ENCODE measurements at places on chromosomes 7 and 10.
A peak's percentile ranks its signal among the peaks of the same experiment; 100 is the strongest.

GRCh38 chr7:107799647-107800264 lies 3.3 kb downstream of the SLC26A3 start:
- no peak for DNase-seq

DNA sequence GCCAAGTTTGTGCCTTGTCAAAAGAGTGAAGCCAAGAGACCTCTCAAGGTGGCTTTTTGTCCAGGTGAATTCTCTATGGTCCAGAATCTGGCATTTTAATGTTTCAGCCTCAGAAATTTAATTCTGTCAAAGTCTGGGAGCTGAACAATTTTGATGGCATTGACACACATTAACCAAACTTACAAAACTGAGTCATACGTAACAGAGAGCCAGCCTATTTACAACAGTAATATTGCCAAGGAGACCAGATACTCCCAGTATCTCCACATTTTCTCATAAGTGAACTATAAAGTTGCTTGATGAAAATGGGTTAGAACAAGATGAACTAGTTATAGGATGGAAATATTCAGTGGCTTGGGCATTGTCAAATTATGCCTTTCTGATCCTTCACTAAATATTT lies 43.8 kb downstream of the PDE6C start:
- DNase-seq: no peak

DNA sequence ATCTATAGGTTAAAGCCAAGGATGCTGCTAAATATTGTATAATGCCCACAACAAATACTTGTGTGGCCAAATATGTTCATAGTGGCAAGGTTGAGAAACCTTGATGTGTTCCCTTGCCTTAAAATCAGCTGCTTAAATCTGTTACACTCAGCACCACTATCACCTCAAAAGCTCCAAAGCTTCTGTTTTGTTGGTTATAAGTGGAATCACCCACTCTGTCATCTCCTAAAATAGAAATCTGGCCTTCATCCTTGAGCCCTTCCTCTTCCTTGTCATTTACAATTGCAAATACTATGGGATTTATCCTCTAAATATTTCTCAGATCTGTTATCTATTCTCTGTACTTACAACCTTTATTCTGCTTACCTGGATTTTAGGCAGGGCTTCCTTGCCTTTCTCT lies 61.4 kb downstream of the CPED1 start:
- DNase-seq: no peak

DNA sequence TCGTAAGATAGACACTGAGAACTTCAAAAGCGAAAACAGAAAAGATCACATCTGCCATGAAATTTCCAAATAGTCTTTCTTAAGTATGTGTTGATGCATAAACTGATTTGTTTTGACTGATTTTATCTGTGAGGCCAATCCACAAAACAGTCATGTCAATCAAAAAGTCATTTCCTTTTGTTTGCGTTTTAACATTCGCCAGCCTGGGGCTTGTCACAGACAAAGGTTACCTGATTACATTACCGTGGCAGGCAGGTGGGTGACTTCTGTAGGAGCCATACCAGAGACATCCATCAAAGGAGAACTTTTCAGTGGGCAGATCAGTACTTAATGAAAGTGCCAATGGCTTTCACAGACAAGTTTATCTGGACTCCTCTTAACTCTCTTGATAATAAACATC lies 45.5 kb upstream of the BET1 start:
- DNase-seq: no peak

DNA sequence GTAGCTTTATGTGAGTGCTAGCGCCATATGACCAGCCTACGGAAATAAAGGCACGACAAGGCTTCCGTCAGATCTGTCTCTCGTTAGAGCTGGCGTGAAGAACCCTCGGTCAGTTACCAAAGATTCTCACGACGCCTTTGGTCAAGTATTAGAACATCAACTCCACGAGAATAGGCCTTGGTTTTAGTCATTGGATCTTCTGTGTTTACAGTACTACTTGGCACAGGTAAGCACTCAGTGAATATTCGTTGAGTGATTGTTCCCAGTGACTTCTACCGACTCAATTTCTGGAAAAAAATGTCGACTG lies 316 bp downstream of the RBM48 start:
- DNase-seq: no peak

DNA sequence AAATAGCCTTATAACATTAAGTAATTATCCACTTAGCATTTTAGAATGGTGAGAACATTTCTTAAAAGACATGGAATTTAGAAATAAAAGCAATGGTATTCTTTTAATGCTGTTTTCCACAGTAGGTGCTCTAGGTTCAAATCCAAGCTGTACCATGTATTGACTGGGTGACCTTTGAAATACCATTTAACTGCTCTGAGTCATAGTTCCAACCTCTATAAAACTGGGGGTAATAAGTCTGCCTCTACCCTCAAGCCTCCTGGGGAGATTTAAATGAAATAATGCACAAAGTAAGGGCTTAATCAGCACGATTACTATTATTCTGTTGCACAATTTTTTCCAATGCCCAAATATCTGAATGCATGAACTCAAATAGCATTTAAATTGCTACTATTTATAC lies 236.4 kb upstream of the CCDC6 start:
- no peak for DNase-seq

DNA sequence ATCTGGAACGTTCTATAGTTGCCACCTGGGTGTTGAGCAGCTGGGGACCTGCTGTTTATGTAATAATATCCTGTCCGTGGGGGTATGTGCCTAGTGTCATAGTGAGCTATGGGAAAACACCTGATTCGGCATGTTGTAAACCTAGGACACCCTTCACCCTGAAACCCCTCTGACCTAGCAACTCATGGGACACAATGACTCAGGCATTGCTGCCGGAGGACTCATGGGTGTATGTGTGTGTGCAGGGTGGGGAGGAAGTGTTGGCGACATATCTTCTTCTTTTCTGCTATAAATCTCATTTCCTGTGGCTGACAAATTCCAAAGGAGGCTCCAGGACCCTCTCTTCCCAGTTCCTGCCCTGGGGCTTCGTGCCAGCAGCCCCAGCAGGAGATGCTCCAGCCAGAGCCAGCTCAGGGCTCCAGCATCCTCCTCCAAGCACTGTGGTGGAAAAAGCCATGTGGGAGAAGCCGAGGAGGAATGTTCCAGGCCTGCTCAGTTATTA lies 77.0 kb upstream of the PODXL start:
- DNase-seq: peak; percentile 54

- DNase-seq: peak; percentile 90
These were observed 23.6 kb downstream of the DDIT4 start for GRCh38 chr10:72297281-72297804.

GRCh38 chr10:121532292-121532864 lies 65.9 kb downstream of the FGFR2 start:
- no peak for DNase-seq

DNA sequence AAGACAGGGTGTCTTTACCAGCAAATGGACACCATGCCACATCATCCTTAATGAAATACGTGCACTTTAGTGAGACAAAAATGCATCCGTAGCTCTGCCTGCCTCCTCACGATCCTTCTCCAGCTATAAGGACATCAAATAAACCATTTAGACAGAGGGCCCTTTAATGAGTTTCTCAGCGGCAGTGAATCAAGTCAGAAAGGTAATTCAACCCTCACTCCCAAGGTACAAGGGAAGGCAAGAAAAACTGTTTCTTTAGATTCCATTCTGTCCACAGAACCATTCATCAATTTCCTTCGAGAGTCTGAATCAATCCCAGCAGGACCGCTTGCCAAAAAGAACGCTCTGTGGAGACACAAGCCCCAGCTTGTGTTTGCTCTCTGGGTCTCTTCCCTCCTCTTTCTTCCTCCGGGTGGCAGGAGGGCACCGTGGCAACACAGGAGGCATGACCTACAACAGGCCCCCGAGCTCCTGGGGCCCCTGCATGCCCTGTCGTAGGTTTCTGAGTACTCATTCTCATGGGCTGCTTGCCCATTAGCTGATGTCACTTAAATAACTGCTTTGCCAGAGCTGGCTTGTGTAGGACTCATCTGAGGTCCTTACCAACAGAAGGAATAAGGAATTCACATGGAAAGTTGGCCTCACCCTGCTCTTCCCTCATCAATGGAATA lies 297.8 kb upstream of the PRKCQ start:
- DNase-seq: no peak

DNA sequence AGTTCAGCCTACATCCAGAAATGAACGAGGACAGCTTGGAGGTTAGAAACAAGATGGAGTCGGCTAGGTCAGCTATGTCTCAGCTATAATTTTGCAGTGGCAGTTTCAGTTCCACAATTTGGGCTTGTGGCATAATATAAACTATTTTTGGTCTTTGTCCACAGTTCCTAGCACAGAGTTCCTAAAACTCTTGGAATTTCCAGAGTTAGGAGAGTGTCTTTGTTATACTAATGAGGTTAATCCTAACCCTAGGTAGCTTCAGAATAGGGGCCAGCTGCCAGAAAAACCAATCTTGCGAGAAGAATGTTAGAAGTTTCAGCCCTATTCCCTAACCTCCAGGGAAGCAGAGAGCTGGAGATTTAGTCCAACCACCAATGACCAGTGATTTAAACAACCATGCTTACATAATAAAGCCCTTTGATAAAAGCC lies 131.9 kb downstream of the AKR1D1 start:
- DNase-seq: no peak

DNA sequence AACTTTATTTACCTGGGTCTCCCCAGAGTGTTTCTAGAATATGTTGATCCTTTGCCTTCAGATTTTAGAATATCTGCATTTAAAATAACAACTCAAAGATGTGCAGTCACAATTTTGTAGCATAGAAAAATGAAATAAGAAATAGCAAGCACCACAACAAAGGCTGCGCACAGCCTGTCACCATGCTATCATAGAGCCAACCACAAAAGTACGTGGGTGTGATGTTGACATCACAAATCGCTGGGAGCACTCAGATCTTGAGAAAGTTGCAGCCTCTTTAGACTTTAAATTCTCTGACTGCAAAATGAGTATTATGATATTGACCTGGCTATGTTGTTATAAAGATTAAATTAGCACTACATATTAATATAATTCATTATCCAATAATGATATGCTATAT lies 177.9 kb downstream of the TNS3 start:
- no peak for DNase-seq
